ENCODE measurements at places on chromosomes 4 and X.

GRCh38 chr4:186137196-186137794, 32.8 kb downstream of the FAM149A start:
- no peak for DNase-seq

- no peak for DNase-seq
Measured at GRCh38 chr4:106287353-106287969, 28.5 kb downstream of the TBCK start.

DNA sequence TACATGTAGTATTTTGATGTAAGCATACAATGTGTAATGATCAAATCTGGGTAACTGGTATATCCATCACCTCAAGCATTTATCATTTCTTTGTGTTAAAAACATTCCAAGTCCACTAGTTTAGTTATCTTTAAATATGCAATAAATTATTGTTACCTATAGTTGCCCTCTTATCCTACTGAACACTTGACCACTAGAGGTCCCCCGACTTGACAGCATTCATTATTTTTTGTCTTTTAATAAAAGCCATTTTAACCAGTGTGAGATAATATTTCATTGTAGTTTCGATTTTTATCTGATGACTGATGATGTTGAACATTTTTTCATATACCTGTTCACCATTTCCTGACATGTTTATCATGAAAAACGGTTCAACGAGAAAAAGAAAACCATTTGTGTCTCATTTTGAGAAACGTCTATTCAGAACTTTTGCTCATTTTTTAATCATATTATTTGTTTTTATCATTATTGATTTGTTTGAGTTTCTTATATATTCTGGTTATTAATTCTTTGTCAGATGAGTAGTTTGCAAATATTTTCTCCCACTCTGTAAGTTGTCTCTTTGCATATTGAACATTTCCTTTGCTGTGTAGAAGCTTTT, 199.0 kb upstream of the CXXC4 start:
- no peak for DNase-seq

DNA sequence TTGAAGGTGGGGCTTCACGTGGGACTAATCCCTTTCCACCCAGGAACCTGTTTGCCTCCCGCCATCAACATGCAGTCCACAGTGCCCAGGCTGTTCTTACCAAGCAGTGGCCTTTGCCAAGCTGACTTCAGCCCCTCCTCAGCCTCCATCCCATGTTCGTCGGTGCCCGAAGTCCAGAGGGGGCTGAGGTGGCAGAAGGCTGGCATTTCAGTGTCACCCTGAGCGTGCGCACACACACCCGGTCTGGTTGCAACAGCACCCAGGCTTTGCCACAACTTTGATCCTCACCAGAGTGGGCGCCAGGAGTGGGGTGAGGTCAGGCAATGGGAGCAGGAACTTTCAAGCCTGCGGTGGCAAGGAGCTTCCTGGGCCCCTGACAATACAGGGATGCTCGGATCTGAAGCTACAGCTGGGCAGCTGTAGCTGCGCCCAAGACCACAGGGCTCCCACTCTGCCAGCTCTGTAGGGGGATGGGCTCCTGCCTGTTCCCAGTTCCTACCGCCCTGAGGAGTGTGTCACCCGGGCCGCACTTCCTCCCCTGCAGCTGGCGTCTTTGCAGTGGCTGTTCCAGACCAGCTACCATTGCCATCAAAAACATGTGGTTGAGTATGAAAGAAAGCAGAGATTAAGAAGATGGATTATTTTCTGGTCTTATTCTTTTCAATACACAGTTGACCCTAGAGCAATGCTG, 428.0 kb downstream of the EPHA5 start:
- no peak for DNase-seq

DNA sequence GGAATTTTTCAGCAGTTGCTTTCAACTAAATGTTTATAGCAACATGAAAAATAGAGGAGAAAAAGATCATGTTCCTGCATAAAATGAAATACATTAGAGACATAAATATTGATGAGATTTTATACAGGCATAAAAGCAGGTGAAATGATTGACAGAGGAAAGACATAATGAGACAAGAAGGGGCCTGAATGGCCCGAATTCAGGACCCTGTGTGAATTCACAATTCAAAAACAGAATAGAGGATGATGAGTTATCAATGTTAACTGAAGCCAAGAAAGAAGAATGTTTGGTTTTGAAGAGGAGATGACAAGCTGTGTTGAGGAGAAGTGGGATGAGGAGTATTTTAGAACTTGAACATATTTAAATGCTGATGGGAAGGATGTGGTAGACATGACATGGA, 371.1 kb downstream of the FBXO8 start:
- DNase-seq, result no peak

- DNase-seq, result no peak
Measured at GRCh38 chr4:68344049-68344448, 5.8 kb downstream of the YTHDC1 start.

- no peak for DNase-seq
Measured at GRCh38 chr4:105128208-105128607, 18.5 kb upstream of the TET2 start.

All from activated CD8-positive, alpha-beta memory T cell treated with anti-CD3 and anti-CD28 coated beads for 48 hours (primary cell).